ENCODE measurements at places on chromosomes 5 and 9. TPM values are rescaled to one million over a fixed set of nuclear protein-coding genes. Genes with fewer than 3 reads are reported as not detected.

FOXD1 gene
- 0.36 TPM for total RNA-seq

DNA sequence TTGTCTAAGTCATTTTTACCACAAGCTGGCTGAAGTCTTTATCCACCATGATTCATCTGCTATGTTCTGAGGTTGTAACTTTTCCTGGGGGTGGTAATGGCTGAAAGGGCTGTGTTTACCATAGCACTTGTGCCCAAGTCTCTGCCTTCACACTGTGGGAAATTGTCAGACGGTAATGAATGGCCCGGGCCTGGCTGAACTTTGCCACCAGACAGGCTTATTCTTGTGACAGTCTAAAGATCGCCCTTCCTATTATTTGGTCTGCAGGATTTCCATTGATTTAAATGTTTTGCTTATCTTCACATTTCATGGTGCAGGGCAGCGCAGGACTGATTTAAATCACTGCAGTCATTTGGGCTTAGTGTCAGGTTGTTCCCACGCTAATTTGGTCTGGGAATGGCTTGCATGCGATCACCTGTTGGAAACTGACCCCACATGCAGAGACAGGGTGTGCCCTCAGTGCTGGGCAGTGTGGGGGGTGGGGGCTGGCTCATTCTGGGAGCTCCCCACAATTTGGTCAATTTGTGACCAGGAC lies 109.3 kb upstream of the ICE1 start:
- no peaks in the 10 kb centered on the region for H3K4me1 ChIP-seq
- no peak for DNase-seq
- H3K4me3 ChIP-seq: no peak overlapping the region
- H3K27ac ChIP-seq: no peak overlapping the region
- H3K27me3 ChIP-seq: no peaks in the 10 kb centered on the region

DNA sequence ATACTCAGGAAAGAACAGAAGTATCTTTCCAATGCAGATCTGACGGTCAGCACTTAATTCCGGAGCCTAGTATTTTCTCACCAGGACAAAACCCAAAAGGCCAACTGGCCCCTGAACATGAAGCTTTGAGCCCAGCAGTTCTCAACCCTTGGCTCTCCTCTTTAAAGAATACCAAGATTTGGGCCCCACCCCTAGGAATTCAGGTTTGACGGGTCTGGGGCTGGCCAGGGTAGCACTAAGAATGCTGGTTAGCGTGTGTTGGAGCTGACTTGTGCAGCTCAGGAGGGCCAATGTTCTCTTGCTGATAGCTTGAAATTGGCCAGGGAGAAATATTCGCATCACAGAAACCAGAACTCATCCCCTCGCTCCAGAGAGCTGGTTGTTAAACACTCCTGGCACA lies 88.3 kb upstream of the PTCH1 start:
- peaks cover 25% of the 10 kb centered on the region for H3K4me1 ChIP-seq
- no peaks in the 10 kb centered on the region for H3K27me3 ChIP-seq
- H3K27ac ChIP-seq: no peak overlapping the region

- H3K27ac ChIP-seq: peak overlapping the region; percentile 18
- peaks cover 11% of the 10 kb centered on the region for H3K4me1 ChIP-seq
- no peak for DNase-seq
These were observed 43.3 kb upstream of the ZNF622 start for GRCh38 chr5:16508730-16509531.

DNA sequence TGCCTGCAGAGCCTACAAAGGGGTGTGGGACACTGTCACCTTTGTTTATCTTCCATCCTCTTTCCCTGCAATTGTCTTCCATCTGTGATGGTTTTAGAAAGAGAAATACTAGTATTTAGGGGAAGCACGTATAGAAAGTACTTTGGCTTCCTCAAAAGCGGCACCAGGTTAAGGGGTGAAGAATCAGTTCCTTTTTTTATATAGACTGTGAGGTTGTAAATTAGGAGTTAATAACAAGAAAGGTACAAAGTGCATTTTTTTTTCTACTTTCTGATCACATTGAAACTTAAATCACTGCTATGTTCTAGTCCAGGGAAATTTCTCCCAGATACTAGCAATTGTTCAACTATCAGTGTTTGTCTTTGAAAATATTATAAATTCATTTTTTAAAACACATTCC lies 219.3 kb downstream of the CEMIP2 start:
- H3K27me3 ChIP-seq: no peaks in the 10 kb centered on the region
- DNase-seq: no peak
- H3K27ac ChIP-seq: no peak overlapping the region
- H3K36me3 ChIP-seq: no peaks in the 10 kb centered on the region
- H3K4me1 ChIP-seq: no peaks in the 10 kb centered on the region

GRCh38 chr5:29779141-29779540 lies 1414.3 kb upstream of the CDH6 start:
- no peaks in the 10 kb centered on the region for H3K4me1 ChIP-seq
- no peaks in the 10 kb centered on the region for H3K27me3 ChIP-seq
- DNase-seq: no peak
- no peak overlapping the region for H3K4me3 ChIP-seq
- H3K36me3 ChIP-seq: no peaks in the 10 kb centered on the region
- no peak overlapping the region for H3K27ac ChIP-seq

- H3K36me3 ChIP-seq: no peaks in the 10 kb centered on the region
- DNase-seq: no peak
- H3K27ac ChIP-seq: no peak overlapping the region
These were observed 40.0 kb downstream of the FBXL17 start for GRCh38 chr5:108341866-108342265.

GRCh38 chr9:77750981-77751340 lies 102.8 kb upstream of the GNA14 start:
- H3K4me3 ChIP-seq: no peak overlapping the region
- no peaks in the 10 kb centered on the region for H3K27me3 ChIP-seq
- no peaks in the 10 kb centered on the region for H3K36me3 ChIP-seq
- H3K27ac ChIP-seq: peak overlapping the region; percentile 68
- H3K4me1 ChIP-seq: no peaks in the 10 kb centered on the region
- no peak for DNase-seq

GRCh38 chr5:169527066-169527465 lies 56.5 kb upstream of the SPDL1 start:
- H3K27ac ChIP-seq: no peak overlapping the region
- no peaks in the 10 kb centered on the region for H3K36me3 ChIP-seq
- H3K27me3 ChIP-seq: no peaks in the 10 kb centered on the region
- no peaks in the 10 kb centered on the region for H3K4me1 ChIP-seq
- DNase-seq: no peak
- H3K4me3 ChIP-seq: no peak overlapping the region

GRCh38 chr5:175493726-175494125 lies 15.4 kb downstream of the SFXN1 start:
- H3K4me3 ChIP-seq: no peak overlapping the region
- H3K36me3 ChIP-seq: peaks cover 14% of the 10 kb centered on the region
- no peak overlapping the region for H3K27ac ChIP-seq
- H3K27me3 ChIP-seq: no peaks in the 10 kb centered on the region
- DNase-seq: no peak
- H3K4me1 ChIP-seq: no peaks in the 10 kb centered on the region

DNA sequence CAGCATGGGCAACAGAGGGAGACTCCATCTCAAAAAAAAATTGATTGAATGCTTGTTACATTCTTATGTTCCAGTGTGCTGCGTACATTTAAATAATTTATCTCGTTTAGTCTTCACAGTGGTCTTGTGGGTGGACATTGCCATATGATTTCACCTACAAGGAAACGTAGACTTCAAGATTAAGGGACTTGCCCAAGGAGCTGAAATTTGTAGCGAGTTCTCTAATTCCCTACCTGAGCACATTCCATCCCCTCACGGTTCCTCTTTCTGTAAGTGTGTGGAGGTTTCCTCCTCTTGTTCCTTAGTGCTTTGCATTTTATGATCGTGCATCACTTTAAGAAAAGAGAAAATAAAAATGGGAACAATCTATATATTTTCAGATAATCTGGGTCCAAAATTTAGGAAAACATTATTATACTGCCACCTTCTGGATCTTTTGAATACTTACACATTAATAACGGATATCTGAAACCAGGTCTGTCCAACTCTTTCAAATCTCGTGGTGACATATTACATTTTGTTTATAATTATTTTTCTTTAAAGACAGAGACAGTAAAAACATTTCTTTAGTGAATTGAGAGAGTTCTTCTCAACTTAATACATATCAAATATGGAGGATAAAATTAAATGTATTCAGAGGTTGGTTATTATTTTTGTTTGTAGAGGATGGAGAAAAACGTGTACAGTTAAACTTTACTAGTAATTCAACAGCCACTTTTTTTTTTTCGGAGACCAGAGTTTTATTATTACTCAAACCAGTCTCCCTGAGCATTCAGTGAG lies 29.9 kb upstream of the C7 start:
- H3K4me1 ChIP-seq: no peaks in the 10 kb centered on the region
- no peak for DNase-seq
- no peaks in the 10 kb centered on the region for H3K36me3 ChIP-seq
- H3K27ac ChIP-seq: no peak overlapping the region
- no peak overlapping the region for H3K4me3 ChIP-seq
- no peaks in the 10 kb centered on the region for H3K27me3 ChIP-seq

DNA sequence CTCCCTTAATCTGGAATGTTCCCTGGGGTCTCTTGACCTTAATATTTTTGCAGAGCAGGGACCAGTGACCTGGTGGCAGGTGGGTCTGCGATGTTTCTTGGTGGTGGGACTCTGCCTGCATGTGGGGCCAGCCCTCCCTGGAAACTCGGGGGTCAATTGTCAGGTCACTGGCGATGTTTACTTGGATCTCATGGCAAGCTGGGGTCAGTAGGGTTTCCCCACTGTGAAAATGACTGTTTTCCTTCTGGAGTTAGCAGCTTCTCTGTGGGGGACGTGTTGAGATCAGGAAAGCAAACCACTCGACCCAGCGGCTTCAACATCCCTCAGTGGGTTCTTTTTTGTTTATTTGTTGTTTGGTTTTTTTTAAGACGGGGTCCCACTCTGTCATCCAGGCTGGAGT lies 73.9 kb downstream of the KCNT1 start:
- DNase-seq: no peak
- no peak overlapping the region for H3K27ac ChIP-seq
- no peaks in the 10 kb centered on the region for H3K36me3 ChIP-seq

GRCh38 chr5:89769975-89770374 lies 639.6 kb downstream of the CETN3 start:
- H3K27ac ChIP-seq: no peak overlapping the region
- no peaks in the 10 kb centered on the region for H3K4me1 ChIP-seq
- DNase-seq: no peak

- no peak for DNase-seq
- no peak overlapping the region for H3K27ac ChIP-seq
- H3K36me3 ChIP-seq: no peaks in the 10 kb centered on the region
These were observed 162.7 kb upstream of the SGCD start for GRCh38 chr5:156164306-156164705.

- H3K4me3 ChIP-seq: no peak overlapping the region
- H3K27me3 ChIP-seq: no peaks in the 10 kb centered on the region
- H3K27ac ChIP-seq: no peak overlapping the region
- no peaks in the 10 kb centered on the region for H3K36me3 ChIP-seq
These were observed 48.8 kb downstream of the SH3GL2 start for GRCh38 chr9:17627641-17628040.

- H3K27me3 ChIP-seq: no peaks in the 10 kb centered on the region
- DNase-seq: no peak
- no peaks in the 10 kb centered on the region for H3K36me3 ChIP-seq
- no peak overlapping the region for H3K27ac ChIP-seq
These were observed 49.7 kb upstream of the FST start for GRCh38 chr5:53430618-53431252.

DNA sequence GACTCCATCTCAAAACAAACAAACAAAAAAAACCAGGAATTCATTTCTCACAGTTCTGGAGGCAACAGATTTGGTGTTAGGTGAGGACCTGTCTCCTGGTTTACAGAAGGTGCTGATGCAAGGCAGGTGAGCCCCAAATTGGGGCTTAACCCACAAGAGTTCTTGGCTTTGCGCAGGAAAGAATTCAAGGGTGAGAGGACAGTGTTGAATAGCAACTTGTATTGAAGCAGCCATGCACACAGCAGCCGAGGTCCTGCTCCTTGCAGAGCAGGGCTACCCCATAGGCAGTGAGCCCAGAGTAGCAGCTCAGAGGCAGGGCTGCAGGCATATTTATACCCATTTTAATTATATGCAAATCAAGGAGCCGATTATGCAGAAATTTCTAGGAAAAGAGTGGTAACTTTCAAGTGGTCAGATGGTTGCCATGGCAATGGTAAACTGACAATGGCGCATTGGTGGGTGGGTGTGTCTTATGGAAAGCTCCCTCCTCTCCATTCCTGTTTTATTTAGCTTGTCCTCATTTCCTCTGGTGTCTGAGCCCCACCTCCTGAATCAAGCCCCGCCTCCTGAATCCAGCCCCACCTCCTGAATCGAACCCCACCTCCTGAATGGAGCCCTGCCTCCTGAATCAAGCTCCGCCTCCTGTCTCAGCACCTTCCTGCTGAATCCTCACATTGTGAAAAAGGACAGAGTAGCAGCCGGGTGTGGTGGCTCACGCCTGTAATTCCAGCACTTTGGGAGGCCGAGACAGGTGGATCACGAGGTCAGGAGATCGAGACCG lies 34.5 kb upstream of the COL5A1 start:
- H3K27me3 ChIP-seq: no peaks in the 10 kb centered on the region
- peaks cover 31% of the 10 kb centered on the region for H3K4me1 ChIP-seq
- no peaks in the 10 kb centered on the region for H3K36me3 ChIP-seq
- no peak overlapping the region for H3K27ac ChIP-seq

All from sigmoid colon (tissue), 7 donors.